ENCODE measurements at places on chromosomes 2 and 18.

DNA sequence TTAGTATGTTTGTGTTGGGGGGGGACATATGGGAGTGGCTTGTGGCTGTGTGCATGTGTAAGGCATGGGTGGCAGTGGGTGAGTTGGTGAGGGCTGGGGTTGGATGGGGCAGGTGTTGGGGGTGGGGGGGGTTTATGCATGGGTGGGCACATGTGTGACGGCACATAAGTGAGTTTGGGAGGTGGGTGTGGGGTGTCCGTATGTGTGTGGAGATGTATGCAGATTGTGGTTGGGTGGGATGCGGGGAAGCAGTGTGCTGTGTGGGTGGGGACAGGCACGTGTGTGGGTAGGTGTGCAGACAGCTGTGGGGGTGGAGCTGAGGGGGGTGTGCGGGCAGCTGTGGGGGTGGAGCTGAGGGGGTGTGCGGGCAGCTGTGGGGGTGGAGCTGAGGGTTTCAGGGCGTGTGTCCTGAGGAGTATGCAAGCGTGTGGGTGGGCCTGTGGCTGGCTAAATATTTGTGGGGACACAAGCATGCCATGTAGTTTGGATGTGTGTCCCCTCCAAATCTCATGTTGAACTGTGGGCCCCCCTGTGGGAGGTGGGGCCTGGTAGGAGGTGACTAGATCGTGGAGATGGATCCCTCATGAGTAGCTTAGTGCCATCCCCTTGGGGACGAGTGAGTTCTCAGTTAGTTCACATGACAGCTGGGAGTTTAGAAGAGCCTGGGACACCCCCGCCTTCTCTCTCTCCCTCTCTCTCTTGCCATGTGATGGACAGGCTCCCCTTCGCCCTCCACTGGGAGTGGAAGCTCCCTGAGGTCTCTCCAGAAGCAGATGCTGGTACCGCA is 59.4 kb downstream of the ANKMY1 start:
- no peak for DNase-seq

- DNase-seq = no peak
Observed at GRCh38 chr18:49861659-49862058, 48.3 kb upstream of the ACAA2 start.

GRCh38 chr2:38619458-38620164 is 16.9 kb upstream of the HNRNPLL start:
- DNase-seq = no peak

- DNase-seq = peak; percentile 10
Observed at GRCh38 chr2:42047488-42048298, at the start of gene PKDCC. TSS of gene PKDCC (plus strand) at chr2:42048021. CDS start at chr2:42048200, 179 bp downstream.

- DNase-seq = no peak
Observed at GRCh38 chr18:62751341-62751821, 36.0 kb downstream of the PHLPP1 start.

DNA sequence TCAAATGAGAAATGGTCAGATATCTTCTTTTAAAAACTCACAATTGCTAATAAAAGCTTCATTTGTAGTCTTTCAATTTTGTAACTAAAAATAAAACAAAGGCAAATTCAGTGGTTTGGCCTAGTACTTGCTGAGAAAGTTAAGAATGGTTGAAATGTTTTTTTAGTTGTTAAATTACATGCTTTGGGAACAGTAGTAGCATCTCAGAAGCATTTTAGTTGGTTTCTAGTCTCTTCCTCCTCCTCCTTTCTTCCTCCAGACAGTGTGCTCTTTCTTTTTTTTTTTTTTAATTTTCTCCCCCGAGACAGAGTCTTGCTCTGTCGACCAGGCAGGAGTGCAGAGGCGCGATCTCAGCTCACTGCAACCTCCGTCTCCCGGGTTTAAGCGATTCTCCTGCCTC is 9.8 kb downstream of the TRAK2 start:
- DNase-seq = no peak

- no peak for DNase-seq
Observed at GRCh38 chr2:10547663-10548376, 99.7 kb upstream of the ODC1 start.

- DNase-seq = no peak
Observed at GRCh38 chr18:29457316-29457889, 1280.5 kb upstream of the CDH2 start.

DNA sequence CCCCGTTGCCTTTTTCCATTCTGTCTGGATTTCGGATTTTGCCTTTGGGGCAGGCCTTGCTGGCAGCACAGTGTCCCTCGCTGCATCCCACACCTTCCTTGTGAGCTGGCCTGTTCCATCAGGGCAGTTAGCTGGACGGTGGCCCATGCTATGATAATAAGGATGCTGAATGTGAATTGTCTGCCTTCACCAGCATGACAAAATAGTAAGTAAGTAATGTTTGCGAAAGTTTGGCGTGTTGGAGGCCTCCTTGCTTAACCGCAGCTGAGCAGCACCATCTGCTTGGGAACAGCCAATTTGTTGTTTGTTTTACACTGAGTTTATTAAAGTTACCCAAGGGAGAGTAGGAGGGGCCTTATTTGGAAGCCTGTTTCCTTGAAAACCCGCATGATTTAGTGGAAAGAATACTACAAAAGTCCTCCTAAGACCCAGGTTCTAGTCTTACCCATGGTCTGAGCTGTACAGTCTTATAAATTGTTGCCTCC is 469.7 kb upstream of the FANCL start:
- no peak for DNase-seq

- DNase-seq = no peak
Observed at GRCh38 chr2:18819566-18819965, 230.2 kb upstream of the NT5C1B start.

- DNase-seq = no peak
Observed at GRCh38 chr2:216188956-216189355, 79.8 kb downstream of the XRCC5 start.

GRCh38 chr2:22554453-22554852 is 830.5 kb upstream of the KLHL29 start:
- DNase-seq = no peak

DNA sequence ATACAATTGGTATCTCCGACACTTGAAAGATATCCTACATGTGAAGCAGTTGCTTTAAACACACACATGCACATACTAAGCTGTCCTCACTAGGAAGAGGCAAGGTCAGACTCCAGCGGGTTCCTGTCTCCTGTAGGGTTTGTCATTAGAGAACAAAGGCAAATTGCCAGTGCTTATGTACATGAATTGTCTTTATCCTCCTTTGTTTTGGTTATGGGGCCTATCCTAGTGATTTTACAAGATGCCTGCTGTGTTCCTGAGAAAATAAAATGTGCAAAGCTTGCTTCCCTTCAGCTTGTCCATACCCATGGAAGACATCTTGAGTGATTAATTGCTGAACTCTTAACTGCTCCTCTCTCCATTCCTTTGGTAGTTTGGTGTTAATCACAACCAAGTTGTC is 86.7 kb upstream of the SLC39A10 start:
- no peak for DNase-seq

- DNase-seq = no peak
Observed at GRCh38 chr18:457521-458412, 42.7 kb downstream of the COLEC12 start.

- DNase-seq = no peak
Observed at GRCh38 chr18:48137374-48138081, 207.1 kb upstream of the SMAD2 start.

- DNase-seq = no peak
Observed at GRCh38 chr2:154439156-154439555, 259.3 kb upstream of the KCNJ3 start.

DNA sequence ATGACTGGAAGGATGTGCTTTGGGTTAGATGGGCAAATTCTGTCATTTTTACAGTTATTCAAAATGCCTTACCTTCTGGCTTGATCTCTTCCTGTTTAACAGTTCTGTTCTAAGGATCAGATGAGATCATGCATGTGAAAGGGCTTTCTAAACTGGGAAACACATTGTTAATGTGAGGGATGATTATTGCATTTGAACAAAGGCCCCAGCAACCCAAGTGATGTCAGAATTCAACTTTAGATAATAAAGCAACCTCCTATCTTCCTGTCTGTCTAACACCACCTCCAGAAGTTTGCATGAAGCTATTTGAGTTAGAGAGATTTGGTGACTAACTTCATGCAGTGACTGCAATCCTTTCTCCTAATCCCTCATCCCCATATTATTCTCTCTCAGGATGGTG is 77.8 kb upstream of the B3GNT2 start:
- DNase-seq = no peak

DNA sequence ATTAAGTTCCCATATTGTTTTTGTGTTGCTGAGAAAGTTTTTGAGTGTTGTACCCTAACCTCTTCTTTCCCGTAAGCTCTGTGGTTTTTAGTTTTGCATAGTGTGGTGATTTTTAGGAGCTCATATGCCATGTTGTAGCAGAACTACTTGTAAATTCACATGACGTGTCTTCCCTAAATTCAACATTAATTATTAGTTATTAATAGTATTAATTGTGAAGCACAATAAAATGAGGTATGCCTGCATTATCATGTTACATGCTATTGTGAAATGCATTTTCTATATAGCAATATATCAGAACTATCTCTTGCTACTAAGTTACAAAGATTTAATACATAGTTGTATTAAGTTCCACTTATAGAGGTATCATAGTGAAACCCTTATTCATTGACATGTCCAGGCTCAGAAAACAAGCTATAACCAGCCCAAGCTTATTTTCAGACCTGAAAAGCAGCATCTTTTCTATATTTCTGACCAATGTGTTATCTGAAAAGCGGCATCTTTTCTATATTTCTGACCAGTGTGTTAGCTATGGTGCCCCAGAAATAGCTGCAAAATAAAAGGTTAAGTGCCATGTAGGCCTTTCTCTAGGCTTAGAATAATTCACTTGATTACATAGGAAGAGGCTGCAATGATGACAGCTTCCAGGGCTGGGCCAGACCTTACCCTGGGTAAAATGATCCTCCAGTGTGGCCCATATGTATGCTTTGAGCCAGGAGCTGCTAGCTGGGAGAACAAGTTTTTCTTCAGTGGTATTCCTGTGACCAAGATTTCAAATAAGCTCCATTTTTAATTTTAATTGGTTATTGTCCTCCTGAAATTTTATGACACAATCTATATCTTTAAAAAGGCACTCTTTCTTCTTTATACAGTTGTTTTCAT is 21.6 kb downstream of the EPAS1 start:
- DNase-seq = no peak

GRCh38 chr2:18501729-18502128 is 58.7 kb downstream of the RDH14 start:
- no peak for DNase-seq

GRCh38 chr18:74477771-74478170 is 18.4 kb upstream of the CNDP2 start:
- DNase-seq = peak; percentile 9

DNA sequence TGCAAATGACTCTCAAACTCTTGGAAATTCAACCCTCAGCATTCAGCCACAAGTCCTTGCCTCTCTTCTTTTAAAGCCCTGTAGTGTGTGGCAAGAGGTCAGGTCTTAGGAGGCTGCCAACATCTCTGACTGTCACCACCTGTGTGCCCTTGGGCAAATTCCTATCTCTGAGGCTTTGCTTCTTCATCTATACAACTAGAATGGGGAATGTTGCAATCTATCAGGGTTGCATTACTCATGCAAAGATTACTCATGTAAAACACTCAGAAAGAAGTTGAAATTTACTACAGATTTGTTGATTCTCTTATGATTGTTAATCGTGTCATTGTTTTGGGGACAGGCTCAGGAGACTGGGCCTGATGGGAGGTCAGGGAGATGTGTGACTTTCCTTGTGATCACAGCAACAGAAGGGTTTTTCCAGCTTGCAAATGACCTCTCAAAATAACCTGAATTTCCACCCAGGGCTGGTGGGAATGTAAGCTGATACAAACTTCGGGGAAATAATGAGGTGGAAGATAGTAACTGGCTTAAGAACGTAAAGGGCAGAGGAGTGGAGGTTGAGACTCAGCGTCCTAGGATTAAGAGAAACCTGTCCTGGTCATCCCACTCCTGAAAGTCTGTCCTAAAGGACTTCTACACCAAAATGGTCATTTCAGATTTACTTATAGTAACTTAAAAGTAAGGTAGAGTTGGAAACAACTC is 32.1 kb upstream of the SIGLEC15 start:
- DNase-seq = no peak

DNA sequence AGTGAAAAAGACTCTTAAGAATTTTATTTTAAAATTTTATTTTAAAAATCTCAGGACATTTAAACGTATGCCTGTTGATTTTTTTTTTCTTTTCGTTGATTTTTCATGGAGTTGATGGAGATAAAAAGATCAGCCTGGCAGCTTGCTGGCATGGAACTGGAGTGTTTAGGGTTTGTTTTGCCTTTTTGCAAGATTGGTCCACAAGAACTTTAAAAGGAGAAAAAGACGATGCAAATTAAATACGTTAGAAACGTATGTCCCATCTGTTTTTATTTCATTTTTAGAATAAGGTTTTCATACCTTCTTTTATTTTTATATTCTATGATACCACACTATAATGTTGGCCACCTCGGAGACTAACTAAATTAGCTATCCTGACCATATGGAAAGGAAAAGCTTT is 254.9 kb downstream of the ARHGAP15 start:
- no peak for DNase-seq

DNA sequence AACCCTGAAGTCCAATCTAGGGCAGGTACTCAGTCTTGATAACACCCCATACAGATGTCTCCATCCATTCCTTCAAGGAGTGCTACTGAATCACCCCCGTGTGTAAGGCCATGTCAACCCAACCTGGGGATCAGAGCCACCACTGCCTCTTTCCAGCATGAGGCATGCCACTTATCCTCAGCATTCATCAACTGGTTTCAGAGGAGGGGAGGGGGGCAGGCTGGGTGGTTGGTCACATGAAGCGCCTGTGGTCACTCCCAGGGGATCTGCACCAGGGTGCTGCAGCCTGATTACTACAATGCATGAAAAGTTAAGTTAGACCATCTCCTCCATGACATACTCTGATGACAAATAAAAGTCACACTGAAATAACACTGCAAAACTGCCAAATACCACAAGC is 65.0 kb downstream of the UXS1 start:
- DNase-seq = no peak

- DNase-seq = peak; percentile 32
Observed at GRCh38 chr2:189302274-189302948, 122.8 kb upstream of the COL5A2 start.

DNA sequence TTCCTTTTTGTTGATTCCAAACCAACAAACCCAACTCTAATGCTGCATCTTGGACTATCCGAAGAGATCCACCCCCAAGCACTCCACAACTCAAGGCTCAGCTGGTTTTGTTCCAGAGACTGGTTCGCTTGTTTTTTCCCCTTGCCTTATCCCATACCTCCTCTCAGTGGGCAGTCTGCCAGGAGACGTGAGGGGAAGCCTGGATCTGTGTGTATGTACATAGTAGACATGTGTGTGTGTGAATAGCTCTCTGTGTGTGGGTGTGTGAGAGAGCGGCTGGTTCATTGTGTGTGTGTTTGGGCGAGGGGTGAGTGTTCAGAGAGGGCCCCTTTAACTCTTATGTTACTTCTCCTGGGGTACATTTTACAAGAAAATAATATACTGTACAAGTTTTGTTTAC is 94.4 kb downstream of the NRP2 start:
- DNase-seq = no peak

DNA sequence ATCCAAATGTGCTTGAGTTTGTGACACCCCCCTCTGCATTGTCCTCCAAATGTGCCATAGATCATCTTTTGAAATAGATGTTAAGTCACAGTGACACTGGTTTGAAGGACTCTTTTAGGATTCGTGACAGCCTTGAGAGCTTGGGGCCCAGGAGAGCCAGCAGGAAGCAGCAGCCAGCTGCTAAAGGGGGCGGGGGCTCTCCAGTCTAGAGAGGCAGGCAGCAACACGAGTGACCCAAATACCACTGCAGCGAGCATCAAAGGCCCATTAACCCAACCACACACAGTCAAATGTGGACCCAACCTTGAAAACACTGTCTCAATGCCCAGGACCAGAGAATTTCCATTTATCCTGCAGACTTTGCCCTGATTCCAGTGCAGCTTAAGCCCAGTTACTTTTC is 75.6 kb downstream of the ZBTB7C start:
- no peak for DNase-seq

Data from activated CD4-positive, alpha-beta T cell treated with anti-CD3 and anti-CD28 coated beads for 48 hours (primary cell).